ENCODE measurements at places on chromosomes 6 and 20.

DNA sequence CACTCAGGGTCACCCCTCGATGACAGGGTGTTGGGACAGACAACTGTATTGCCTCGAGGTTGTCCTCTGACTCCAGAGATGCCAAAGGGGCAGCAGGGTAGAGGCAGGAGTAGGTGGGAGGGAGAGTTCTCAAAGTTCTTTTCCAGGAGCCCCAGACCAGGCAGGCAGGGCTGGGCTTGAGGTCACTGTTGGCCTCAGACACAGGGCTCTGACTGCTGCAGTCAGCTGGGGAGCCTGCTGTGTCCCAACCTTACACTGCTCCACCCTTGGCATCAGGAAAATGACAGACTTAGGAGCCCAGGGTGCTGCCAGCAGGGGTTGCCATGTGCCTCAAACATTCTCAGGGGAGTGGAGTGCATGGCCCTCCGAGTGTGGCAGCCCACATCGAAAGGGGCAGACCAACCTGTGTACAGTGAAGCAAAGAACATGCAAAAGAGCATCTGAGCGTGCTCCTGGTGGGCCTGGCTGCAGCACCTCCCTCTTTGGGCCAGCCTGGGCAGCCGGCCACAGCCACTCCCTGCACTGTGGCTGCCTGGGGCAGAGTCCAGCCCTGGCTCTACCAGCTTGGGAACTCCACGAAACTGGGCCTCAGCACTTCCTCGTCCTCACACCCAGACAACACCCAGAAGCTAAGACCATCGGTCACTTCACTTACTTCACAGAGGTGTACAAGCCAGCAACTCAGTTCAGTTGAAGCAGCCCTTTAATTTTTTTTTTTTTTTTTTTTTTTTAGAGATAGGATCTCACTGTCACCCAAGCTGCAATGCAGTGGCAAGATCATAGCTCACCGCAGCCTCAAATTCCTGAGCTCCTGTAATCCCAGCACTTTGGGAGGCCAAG, 24.0 kb downstream of the C6orf132 start:
- no peak for DNase-seq

DNA sequence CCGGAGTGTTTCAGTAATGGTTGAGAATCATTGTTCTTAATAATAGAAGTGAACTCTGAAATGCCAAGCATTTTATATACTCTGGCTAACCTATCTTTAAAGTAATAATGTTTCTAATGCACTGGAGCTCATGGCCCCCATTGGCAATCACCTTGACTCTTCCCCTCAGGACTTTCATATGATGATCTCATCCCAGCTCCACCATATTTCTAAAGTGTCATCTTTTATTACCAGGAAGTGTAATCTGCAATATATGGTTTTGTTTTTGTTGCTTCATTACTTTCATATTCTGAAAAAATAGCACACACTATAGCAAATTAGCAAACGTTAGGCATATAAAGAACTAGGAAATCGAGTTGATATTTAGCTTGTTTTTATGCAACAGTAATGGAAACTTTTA, 60.3 kb downstream of the TULP4 start:
- no peak for DNase-seq

DNA sequence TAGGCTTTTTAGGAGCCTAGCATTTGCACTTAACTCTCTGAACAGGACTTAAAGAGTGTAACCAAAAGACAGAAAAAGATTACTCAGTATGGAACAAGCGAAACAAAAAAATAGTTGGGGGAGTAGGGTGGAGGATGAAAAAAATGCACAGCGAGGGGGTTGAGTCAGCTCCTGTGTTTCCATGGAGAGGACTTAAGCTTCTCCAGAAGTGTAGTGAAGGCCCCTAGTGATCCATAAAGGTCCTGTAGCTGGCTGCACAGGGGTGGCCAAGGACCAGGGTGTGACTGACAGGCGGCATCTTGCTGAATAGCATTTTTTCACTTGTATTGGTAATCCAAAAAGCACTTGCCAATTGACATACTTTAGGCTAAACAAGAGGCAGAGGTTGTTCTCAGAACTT, 533.9 kb downstream of the RFPL4B start:
- DNase-seq, result no peak

GRCh38 chr6:108777536-108777935, 70.7 kb upstream of the ARMC2 start:
- no peak for DNase-seq

DNA sequence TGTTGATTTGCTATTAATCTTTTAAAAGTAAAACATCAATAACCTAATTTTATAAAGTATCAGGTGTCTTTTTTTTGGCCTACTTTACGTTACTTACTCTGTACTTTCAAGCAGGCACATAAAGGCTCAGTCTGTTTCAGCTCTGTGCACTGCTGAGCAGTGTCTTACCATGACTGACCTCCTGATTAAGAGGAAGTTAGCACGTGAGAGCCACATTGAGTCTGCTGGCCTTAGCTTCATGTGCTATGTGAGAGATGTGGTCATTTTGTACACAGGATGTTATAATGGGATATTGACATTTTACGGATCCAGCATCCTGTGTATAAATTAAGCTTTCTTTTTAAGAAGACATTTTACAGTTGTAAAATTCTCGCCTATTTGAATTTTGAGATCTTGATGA, 31.9 kb downstream of the ARID1B start:
- no peak for DNase-seq

- no peak for DNase-seq
Observed at GRCh38 chr6:63307581-63308246, 12.1 kb downstream of the LGSN start.

- no peak for DNase-seq
Observed at GRCh38 chr6:132604635-132605152, 15.2 kb upstream of the TAAR5 start.

DNA sequence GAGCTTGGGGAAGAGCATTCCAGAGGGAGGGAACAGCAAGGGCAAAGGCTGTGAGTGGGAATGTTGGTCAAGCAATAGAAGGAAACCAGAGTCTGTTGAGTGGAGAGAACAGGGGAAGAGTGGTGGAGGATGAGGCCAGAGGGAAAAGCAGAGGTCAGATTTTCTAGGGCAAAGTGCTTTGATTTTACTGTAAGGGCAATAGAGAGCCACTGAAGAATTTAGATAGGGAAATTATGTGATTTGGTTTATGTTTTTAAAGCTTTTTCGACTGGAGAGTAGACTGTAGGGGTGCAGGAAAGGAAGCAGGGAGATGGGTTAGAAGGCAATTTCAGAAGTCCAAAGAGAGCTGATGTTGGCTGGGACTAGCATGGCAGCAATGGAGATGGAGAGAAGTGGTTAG, 4.4 kb downstream of the L3MBTL1 start:
- no peak for DNase-seq

GRCh38 chr6:96823743-96824142, 13.5 kb downstream of the GPR63 start:
- DNase-seq, result no peak

GRCh38 chr20:52799130-52799529, 173.0 kb upstream of the TSHZ2 start:
- no peak for DNase-seq

DNA sequence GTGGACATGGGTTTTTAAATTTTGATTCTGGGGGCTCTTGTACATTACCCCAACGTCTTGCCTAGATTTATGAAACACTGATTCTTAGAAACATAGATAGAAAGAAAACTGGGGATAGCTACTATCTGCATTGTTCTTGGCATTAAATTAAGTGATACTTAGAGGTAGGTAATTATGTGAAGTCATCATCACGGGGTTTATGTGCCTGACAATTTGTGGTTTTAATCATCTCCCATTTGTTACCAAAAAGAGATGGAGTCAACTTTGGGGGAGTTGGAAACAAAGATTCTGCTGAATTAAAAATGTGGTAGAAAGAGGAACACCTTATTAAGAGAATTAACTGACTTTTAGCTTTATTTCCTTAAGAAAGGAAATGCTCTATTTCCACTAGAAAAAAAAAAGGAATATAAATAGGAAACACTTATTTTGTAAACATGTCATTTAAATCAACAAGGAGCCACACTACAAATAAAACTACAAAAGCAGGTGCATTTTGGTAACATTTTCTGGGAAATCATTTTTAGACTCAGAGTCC, 5.6 kb downstream of the TNFAIP3 start:
- DNase-seq, result no peak

- no peak for DNase-seq
Observed at GRCh38 chr6:57313711-57314471, 3.5 kb upstream of the PRIM2 start.

- no peak for DNase-seq
Observed at GRCh38 chr20:44008806-44009678, 94.4 kb downstream of the TOX2 start.

DNA sequence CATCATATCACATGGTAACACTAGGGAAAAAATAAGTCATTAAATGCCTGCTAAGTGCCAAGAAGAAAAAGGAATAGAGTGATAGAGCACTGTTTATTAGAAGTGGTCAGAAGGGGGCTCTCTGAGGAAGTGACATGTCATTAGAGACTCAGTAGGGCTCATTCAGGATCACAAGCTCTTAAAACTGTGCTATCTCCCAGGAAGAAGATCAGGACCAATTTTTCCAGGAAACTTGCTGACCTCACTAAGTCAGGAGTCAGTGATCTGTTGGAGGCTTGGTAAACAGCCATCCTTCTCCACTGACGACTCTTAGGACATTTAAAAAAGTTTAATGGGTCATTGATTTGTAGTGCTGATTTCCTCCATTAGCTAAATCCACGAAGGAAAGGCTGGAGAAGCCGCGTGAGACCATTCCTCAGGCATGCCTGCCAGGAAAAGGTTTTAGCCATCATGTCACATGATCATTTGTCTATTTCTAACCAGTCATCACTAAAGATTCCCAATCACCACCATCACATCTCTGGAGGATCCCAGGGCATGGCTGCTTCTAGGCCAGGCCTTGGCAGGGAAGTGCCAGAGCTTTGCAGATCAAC, 5.9 kb upstream of the PTPN1 start:
- DNase-seq, result no peak

DNA sequence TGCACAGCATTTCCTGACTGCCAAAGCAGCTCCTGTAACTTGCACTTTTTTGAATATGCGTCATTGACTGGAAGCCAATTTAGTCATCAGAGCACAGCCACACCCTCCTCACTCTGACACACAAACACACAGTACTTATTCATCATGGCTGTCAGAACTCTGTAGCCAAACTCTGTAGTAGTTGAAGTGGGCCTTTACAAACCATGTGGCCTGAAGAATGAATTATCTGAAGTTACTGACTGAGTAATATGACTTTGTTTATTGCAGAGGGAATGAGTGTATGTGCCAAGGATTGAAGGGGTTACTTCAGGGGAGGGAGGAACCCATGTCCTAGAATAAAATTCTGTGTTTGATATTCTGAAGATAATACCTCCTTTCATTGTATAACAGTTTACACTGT, 102.7 kb downstream of the FIG4 start:
- DNase-seq, result no peak

GRCh38 chr20:1833728-1834726, 61.2 kb upstream of the SIRPA start:
- DNase-seq, result no peak

GRCh38 chr20:17558154-17558940, 11.5 kb upstream of the DSTN start:
- DNase-seq, result no peak

- DNase-seq, result no peak
Observed at GRCh38 chr6:138160329-138161087, 1.2 kb upstream of the ARFGEF3 start.

GRCh38 chr6:2794171-2794730, 29.1 kb downstream of the WRNIP1 start:
- DNase-seq, result no peak

DNA sequence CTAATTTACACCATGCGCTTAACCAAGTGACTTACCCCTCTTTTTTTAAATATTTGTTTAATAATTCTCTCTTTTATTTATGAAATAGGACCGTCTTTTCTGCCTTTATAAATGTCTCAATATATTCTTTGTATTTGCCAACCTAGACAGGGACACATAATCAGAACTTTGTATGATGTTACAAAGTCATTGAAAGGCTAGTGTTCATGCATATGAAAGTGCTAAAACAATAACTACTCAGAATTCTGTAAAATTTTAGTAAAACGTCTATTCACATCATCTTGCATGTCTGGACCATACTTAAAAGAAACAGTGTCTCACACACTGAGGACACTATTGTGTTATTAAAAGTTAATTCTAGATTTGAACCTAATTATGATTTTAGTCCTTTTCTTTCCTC, 41.1 kb upstream of the HBS1L start:
- no peak for DNase-seq

GRCh38 chr20:32648761-32649650, 24.7 kb downstream of the C20orf203 start:
- DNase-seq, result no peak

GRCh38 chr20:8583566-8584043, 451.5 kb downstream of the PLCB1 start:
- DNase-seq, result no peak

DNA sequence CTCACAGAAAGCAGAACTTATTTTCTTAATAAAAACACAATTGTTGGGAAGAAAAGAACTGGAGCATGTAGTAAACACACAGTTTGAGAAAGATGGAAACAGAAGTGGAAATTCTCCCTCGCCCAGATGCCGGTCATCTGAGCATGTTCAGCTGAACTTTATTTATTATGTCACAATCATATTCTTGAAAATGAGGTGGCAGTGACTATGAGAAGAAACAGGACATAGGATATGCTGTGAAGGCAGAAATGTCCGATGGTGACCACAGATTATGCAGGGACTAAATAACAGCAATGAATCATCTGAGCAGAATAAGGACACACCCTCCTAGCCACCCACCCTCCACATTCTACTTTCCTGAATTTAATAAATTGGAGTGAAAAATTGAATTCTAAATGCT, 425.3 kb upstream of the NOX3 start:
- DNase-seq, result no peak

DNA sequence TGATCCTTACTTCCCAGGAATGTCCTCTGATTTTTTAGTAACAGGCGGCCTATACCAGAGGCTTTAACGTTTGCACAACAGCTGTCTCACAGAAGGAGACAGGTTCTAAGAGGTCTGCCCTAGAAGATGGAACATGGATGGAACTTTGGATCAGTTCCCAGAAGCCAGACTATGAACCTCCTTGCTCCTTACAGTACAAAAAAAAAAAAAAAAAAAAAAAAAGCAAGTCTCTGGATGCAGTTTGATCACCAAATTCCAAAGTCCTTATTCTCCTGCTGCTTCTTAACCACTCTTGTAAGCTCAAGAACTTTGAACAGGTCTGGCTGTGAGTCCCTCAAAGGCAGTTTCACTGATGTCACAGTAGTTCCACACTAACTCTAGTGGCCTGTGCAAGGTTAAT, 2.0 kb upstream of the TRMT11 start:
- no peak for DNase-seq

- no peak for DNase-seq
Observed at GRCh38 chr20:3177746-3178485, 4.6 kb upstream of the LZTS3 start.

DNA sequence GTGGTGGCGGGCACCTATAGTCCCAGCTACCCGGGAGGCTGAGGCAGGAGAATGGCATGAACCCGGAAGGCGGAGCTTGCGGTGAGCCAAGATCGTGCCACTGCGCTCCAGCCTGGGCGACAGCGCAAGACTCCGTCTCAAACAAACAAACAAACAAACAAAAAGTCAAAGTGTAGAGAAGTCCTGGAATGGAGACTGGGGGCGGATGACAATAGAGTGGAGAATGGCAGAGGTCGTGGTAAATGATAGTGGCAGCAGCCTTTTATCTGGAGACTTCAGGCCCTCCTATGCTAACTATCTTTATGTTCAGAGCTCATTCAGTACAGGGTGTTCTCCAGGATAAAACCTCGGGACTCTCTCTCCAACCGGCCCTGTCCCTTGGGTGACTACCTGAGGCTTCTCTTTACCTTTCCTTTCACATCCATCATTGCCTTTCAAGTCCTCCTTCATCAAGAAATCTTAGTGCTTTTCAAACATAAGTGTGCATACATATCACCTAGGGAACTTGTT, 1.4 kb upstream of the FKBPL start:
- DNase-seq, result no peak

Measured in activated CD8-positive, alpha-beta memory T cell treated with anti-CD3 and anti-CD28 coated beads for 4 hours (primary cell).